ENCODE measurements at places on chromosomes 16 and 17. TPM values are rescaled to one million over a fixed set of nuclear protein-coding genes. Genes with fewer than 3 reads are reported as not detected.

The ZNF385C gene
- not detected for total RNA-seq

The RBFOX1 gene
- under 0.01 TPM for total RNA-seq

- peak; percentile 32 for DNase-seq
These were observed 84.3 kb downstream of the KSR1 start for GRCh38 chr17:27540318-27541101.

GRCh38 chr16:89343501-89344457, 126.3 kb downstream of the ZNF778 start:
- DNase-seq: peak; percentile 40

The CCL4 gene
- total RNA-seq: not detected

- DNase-seq: no peak
These were observed 134.2 kb downstream of the ABCA8 start for GRCh38 chr17:68820825-68821481.

DNA sequence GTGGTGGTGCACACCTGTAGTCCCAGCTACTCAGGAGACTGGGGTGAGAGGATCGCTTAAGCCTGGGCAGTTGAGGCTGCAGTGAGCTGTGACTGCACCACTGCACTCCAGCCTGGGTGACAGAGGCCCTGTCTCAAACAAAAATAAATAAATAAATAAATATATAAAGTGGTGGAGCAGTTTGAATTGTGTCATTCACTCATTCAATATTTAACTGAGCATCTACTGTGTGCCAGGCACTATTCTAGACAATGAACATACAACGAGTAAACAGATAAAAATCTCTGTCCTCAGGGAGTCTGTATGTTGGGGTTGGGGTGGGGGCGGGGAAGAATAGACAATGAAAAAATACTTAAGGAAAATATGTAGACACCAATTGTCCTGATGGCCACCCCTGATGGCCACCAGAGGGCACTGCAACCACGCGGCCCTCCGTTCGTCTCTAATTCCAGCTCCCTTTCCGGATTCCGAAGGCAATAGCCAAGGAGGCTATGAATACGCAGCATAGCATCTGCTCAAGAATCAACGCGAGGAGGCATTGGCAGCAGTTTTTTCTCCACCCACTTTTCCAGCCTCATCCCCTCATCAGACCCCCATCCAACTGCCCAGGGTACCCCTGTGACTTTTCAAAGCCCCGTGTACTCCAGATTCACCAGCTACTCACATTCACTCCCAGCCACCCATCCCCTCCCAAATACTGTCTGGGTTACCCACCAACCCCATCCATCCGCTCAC, 21.4 kb downstream of the QPRT start:
- DNase-seq: peak; percentile 77

The ARHGAP44 gene
- total RNA-seq: 0.12 TPM

GRCh38 chr17:16439811-16440351, 24.5 kb downstream of the TRPV2 start:
- DNase-seq: no peak

- peak; percentile 76 for DNase-seq
These were observed 759.7 kb downstream of the CDH11 start for GRCh38 chr16:64362193-64362592.

The TPPP3 gene
- 0.29 TPM for total RNA-seq

DNA sequence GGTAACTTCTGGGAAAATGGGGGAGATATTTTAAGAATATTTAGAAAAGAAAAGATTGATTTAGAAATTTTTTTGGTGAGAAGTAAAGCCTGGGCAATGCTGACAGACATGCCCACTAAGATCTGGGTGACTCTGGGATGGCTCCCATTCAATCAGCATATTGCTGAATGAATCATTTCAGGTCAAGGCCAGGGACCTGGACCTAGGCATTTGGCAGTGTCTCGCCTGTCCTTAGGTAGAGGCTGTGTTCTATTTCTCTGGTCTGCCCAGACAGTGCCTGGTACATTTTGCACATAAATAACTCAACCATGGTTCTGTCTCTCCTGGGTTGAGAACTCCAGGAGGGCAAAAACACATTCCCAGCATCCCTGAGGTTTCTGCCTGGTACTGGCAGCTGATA, 39.9 kb downstream of the SMPD3 start:
- no peak for DNase-seq

The GAST gene
- not detected for total RNA-seq

GRCh38 chr17:19641687-19642372, 6.7 kb upstream of the ALDH3A2 start:
- no peak for DNase-seq

DNA sequence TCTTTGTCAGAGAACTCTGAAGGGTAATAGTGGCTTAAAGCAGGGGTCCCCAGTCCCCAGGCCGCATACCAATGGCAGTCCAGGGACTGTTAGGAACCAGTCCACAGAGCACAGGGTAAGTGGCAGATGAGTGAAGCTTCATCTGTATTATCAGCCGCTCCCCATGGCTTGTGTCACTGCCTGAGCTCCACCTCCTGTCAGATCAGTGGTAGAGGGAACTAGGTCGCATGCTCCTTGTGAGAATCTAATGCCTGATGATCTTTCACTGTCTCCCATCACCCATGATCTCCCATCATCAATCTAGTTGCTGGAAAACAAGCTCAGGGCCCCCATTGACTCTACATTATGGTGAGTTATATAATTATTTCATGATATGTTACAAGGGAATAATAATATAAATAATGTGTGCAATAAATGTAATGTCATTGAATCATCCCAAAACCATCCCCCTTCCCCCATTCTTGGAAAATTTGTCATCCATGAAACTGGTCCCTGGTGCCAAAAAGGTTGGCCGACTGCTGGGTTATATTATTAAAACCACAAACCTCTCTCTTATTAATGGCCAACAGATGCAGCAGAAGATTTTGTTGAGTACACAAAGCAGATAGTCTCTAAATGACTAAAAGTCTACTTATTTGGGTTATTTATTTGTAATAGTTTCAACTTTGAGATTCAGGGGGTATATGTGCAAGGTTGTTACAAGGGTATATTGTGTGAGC, 782.7 kb downstream of the CDH11 start:
- DNase-seq: peak; percentile 57

The MLKL gene
- total RNA-seq: 8.4 TPM

The SKAP1 gene
- 0.49 TPM for total RNA-seq

DNA sequence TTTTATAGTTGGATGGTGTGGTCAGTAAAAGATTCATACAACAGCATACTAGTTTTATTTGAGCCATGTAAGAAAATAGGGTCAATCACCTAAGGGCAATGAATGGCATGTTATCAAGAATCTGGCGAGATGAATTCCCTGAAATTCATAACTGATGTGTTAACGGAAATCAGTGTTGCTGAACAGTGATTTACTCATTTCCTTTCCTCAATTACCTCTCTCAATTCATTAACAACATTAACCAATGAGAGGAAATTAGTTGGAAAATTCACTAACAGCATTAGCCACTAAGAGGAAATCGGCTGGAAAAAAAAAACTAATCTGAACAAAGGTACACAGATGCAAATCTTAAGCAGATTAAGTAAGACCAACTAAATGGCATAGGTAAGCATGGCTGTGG, 6.3 kb downstream of the CMTR2 start:
- DNase-seq: no peak

DNA sequence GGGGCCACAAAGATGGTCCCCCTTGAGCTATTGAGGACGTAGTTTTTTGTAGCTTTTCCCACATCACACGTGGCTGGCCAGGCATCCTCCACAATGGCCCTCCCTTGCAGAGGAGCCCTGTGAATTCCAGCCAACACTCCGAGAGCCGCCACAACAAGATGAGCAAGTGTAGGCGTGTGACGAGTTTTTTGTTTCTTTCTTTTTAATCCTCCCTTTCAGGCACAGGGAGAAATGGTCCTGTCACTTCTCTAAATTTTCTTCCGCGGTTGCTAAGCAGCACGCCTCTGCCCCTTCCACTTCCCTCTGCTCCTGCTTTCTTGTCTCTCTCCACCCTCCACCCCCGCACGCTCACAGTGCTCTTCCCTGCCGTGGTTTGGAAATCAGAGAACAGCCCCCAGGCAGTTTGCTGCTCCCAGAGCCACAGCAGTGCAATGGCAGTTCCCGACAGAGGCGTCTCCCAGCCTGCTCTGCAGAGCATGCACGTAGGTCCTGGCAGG, 68.0 kb upstream of the MRTFB start:
- DNase-seq: peak; percentile 90

GRCh38 chr17:1941272-1942065, 83.7 kb downstream of the RTN4RL1 start:
- no peak for DNase-seq

- DNase-seq: peak; percentile 66
These were observed 2.2 kb upstream of the PELP1 start for GRCh38 chr17:4706121-4706520.

DNA sequence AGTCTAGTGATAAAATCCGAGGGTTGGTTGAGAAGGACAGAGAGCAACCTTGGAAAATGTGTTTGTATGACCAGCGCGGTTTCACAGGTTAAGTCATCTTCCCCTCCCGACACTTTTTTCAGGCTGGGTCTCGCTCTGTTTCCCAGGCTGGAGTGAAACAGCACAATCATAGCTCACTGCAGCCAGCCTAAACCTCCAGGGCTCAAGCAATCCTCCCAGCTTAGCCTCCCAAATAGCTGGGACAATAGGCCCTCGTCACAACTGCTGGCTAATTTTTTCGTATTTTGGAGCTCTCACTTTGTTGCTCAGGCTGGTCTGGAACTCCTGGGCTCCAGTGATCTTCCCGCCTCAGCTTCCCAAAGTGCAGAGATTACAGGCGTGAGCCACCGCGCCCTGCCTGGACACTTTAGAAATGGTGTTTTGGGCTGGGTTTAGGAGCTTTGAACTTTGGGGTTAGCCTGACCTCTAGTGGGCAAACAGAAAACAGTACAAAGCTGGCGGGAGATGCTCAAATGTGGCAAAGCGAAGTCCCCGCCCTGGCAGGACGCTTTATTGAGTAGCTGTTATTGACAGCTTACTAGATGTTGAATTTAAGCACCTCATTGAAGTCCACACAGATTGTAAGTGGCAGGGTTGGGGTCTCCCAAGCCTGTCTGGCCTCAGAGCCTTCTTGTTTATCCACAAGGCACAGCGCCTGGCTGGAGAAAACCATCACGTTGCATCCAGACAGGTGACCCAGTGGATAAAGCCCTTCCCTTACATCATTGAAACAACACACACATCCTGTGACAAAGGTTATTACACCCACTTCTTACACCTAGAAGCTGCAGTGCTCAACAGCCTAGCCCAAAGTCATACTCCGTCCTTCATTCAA, 34.7 kb upstream of the RBBP6 start:
- peak; percentile 63 for DNase-seq

GRCh38 chr17:78588258-78589030, 11.2 kb upstream of the DNAH17 start:
- DNase-seq: no peak

- no peak for DNase-seq
These were observed 46.8 kb downstream of the BRIP1 start for GRCh38 chr17:61816538-61816937.

- no peak for DNase-seq
These were observed 182.3 kb upstream of the GSE1 start for GRCh38 chr16:85430523-85431421.

The HEATR9 gene
- not detected for total RNA-seq

DNA sequence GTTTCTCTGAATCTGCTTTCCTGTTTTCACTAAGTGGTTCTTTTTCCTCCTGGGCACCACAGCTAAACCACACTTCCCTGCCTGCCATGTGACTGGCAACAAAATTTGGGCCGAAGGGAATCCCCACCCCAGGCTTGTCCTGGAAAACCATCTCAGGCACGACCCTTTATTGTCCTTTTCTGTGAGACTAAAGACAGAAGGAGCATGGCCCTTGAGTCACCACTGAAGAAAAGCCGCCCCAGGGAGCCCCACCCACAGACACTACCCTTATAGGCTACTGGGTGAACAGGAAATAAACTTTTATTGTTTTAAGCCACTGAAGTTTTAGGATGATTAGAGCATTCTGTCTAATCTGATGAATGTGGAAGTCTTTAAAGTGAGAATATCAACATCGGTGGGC, 88.6 kb upstream of the BRD7 start:
- DNase-seq: peak; percentile 70

DNA sequence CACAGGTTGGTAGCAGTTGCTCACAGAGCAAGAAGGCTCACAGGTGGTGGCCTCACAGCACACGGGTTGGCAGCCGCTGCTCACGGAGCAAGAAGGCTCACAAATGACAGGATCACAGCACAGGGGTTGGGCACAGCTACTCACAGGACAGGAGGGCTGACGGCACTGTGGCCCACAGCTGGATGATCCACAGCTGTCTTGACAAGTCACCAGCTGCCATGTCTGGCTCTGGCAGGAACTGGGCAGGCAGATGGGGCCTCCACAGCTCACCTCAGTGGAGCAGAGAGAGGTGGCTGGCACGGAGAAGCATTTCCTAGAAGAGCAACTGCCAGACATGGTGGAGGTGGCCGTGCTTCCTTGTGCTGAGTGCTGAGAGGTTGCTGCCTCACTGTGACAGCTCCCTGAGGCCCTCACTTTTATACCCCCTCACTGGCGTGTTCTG, at the start of gene KRTAP16-1:
KRTAP16-1 (minus strand) TSS at position 392 of the 442 bp plus-strand sequence; CDS start at position 336, 56 bp downstream.
- no peak for DNase-seq

The G6PC1 gene
- not detected for total RNA-seq

DNA sequence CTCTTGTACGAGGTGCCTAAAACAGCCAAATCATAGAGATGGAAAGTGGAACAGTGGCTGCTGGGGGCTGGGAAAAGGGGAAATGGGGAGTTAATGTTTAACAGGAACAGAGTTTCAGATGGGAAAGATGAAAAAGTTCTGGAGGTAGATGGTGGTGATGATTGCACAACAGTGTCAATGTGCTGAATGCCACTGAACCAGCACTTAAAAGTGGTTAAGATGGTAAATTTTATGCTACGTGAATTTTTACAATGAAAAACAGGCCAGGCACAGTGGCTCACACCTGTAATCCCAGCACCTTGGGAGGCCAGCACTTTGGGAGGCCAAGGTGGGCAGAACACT, 130.4 kb downstream of the C16orf78 start:
- no peak for DNase-seq

GRCh38 chr17:34308371-34308770, 10.9 kb upstream of the CCL8 start:
- no peak for DNase-seq

DNA sequence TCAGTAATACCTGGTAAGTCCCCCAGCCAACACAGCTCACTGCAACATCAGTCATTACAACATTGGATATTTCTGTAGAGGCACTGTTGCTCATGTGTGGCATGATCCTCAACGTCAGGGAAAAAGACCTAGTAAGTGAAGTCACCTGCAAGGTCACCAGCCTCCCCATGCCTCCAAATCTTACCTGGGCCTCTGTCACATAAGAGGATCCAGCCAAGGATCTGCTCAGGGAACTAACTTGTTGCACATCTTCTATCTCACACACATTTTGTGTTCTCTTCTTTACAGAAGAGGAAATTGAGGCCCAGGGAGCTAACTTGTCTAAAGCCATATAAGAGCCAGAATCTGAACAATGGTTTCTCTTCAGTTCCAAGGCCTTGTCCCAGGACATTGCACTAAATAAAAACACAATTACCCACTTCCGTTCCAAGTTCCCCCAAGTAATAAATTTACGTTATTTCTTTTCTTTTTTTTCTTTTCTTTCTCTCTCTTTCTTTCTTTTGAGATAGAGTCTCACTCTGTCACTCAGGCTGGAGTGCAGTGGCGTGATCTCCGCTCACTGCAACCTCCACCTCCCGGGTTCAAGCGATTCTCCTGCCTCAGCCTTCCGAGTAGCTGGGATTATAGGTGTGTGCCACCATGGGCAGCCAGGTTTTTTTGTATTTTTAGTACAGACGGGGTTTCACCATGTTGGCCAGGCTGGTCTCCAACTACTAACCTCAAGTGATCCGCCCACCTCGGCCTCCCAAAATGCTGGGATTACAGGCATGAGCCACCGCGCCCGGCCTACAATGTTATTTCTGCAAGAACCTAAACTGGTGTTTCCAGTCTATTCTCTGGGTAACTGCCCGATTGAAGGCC, 1.3 kb downstream of the SHMT1 start:
- DNase-seq: no peak

Measured in RPMI7951 (cell line).